Stimulated activated CD8-positive, alpha-beta memory T cell treated with anti-CD3 and anti-CD28 coated beads, Interleukin-7, amount 100 ng/mL, for 24 hours (primary cell): ENCODE measurements at places on chromosomes 3 and 15.

DNA sequence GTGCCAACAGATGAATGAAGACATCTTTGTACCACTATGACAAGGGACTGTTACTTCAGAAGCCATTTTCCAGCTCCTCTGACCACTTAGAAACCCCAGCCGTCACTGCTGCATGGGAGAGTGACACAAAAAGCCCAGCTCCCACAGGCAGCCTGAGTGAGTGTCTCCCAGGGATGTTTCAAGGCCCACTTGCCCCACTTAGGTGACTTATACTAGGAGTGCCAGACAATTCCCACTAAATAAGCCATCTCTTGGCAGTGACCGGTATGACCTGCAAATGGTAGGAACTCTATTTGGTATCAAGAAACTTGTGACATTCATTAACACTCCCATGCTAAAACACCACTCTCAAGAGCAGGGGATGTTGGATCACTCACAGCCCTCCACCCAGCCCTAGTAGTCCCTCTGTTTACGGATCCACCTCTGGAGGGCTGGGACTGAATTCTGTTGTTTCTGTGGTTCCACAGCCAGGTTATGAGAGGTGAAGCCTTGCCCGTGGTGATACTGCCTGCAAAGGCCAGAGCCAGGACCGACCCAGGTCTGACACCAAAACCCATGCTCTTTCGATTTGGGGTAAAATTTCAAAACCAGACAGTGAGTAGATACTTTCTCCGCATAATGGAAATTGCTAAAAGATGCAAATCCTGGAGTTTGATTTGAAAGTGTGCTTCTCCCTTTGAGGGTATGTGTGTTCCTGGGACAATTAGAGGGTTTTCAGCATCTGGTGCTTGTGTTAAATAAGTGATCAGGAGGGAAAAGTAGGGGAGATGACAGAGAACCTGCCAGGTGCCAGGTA lies 14.5 kb downstream of the RBP1 start:
- no peak for DNase-seq

DNA sequence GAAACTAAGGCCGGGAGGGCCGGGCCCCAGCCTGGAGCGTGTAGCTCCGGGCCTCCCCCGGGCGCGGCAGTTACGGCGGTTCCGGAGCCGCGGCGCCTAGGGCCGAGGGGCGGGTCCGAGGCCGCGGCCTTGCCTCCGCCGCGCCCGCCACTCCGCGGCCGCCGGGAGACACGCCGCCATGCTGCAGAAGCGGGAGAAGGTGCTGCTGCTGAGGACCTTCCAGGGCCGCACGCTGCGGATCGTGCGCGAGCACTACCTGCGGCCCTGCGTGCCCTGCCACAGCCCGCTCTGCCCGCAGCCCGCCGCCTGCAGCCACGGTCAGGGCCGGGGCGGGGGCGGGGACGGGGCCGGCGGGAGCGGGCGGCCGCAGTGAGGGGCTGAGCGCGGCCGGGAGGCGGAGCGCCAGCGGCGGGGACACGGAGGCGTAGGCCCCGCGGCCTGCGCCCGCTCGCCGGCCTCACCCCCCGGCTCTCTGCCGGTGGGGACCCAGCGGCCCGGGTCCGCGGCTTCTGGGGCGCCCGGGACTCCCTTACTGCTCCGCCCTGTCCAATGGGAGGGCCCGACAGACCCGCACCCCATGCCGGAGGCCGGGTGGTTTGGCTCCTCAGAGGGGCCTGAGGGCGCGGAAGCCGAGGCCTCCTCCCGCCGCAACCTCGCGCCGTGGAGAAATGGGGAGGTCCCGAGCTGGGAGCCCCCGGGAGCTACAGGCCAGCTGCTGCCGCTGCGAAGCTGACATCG lies at the start of gene DIS3L:
Gene DIS3L, plus strand, starts transcription at position 150 of the 738 bp plus-strand sequence. Its CDS starts 29 bp downstream, at position 179.
- DNase-seq: peak; percentile 30

DNA sequence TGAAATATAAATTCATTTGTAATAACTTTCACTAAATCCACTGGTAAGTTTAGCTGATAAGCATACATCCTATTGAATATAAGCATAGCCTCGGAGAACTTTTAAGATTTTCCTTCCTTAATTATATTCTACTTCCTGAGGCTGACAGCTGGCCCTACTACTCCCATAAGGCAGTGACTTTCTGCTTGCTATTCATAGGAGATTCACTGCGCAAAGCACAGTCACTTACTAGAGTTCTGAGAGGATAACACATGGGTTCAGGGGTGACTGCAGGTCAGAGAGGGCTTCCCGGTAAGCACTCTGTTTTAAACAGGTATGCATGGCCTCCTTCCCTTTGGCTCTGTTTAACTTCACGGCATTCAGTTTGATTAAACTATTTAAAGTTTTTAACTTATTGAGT lies 75.8 kb downstream of the FAIM start:
- no peak for DNase-seq

DNA sequence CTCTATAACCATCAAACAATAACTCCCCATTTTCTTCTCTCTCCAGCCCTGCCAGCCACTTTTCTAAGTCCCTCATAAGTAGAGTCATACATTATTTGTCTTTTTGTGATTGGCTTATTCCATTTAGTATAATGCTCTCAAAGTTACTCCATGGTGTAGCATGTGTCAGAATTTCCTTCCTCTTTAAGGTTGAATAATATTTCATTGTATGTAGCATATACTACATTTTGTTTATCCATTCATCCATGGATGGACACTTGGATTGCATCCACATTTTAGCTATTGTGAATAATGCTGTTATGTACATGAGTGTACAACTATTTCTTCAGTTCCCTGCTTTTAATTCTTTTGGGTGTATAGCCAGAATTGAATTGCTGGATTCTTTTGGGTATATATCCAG lies 138.4 kb downstream of the ATG7 start:
- DNase-seq: no peak

DNA sequence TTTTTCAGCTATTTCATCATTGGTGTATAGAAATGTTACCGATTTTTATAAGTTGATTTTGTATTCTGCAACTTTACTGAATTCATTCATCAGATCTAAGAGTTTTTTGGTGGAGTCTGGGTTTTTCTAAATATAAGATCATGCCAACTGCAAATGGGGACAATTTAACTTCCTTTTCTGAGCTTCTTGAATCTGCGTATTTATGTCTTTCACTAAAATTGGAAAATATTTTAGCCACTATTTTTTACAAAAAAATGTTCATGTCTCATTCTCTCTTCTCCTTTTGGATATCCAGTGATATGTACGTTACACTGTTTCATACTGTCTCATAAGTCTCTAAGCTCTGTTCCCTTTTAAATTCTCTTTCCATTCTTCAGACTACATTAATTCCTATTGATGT lies 123.8 kb downstream of the ISL2 start:
- DNase-seq: no peak

DNA sequence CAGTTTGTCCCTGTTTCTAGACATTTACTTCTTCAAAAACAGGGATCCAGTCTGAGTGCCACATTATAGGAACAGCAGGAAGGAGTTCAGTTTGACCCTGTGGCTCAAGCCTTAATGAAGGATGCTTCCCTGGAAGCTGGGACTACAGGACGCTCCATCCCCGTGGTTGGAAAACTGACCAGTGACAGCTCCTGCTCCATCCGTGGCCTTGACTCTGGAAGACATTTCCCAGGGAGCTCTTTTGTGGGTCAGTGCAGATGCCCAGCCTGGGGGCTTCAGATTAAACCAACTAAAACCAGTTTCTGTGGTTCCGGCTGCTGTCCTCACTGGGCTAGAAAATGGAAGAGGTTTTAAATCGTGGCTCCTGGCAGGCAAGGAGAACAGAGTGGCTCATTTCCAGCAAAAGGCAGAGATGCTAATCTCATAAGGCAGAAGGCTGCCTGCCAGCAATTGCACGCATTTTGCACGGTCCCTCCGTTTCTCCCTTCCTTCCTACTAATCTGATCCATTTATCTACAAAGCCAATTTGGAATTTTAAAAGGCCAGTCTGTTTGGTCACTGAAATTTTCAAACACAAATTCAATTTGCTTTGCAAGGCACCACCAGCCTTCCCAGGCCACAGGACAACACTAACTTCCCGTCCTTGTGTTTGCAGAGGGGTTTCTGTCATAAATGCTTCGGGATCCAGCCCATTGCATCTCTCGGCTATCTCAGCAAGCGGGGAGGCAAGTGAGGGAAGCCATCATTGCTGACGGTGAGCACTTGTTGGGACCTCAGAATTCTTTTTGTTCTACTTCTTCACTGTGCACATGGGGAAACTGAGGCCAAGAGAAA lies 6.2 kb upstream of the SSUH2 start:
- DNase-seq: no peak

DNA sequence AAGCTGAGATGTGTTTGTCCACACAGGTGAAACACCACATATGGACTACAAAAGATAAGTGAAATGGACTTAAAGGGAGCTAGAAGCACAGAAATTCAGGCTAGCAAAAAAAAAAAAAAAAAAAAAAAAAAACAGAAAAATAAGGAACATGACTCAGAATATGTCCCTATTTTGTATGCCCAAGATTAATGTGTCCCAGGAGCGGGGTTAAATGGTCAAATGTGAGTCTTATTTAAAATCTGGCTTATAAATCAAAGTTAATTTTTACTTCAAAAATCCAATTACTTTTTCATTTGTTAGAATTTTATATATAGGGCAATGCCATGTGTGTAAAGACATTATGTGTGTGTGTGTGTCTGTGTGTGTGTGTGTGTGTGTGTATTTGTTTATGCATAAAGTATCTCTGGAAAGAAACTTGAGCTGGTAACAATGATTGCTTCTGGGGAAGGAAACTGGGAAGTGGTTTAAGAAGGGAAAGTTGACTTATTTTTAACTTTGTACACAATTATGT lies 986.5 kb downstream of the ROBO2 start:
- DNase-seq: no peak

DNA sequence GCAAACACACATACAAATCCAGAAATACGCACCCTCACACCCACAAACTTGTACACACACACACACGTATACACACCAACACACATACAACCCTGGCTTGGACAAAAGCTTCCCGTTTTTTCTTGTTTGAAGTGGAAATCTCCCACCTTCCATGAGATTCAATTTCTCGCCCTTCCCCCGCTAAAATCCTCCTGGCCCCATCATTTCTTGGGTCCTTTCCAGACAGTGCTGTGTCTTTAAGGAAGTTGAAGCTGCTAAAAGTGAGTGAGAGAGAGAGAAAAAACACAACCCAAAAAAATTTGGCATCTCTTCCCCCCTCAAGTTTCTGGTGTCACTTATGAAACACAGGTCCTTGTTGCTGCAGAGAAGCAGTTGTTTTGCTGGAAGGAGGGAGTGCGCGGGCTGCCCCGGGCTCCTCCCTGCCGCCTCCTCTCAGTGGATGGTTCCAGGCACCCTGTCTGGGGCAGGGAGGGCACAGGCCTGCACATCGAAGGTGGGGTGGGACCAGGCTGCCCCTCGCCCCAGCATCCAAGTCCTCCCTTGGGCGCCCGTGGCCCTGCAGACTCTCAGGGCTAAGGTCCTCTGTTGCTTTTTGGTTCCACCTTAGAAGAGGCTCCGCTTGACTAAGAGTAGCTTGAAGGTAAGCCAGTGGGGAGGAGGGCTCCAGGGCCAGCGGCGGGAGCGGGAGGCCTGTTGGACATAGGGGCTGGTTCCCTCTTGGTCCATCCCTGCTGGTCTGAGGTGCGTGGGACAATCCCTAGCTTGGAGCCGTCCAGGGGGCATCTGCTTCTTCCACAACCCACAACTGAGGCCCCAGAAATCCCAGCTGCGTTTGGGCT lies at the start of gene ISLR:
Gene ISLR, plus strand, starts transcription at position 331 of the 839 bp plus-strand sequence. CDS start 1,149 bp downstream, outside the sequence.
- no peak for DNase-seq

DNA sequence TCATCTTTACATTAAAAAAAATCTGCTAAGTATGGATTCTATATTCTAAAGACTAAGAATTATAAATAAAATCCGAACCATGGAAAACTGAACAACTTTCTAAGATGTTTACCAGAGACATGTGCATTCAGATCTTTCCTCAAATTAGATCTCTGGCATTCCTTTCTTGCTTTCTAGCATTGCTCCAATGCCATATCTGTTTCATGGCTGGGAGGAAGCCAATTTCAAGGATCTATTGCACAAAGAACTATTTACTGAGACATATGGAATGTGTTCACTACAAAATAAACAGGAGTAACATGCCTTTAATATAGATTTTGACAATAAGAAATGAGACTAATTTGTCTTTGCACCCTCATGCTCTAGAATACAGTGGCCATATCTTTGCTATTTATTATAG lies 45.1 kb upstream of the NANOGP8 start:
- DNase-seq: no peak

DNA sequence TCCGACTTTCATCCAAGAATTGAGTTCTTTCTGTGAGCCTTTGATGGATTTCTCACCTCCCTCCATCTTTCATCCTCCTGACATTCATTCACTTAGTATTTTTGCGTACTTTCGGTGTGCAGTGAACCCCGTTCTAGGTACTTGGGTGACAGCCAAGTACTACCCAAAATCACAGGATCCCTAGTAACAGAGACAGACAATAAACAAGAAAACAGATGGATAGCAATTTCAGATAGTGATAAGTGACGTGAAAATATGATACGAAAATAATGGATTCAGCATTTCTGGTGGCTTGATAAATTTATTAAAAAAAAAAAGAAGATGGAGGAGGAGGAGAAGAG lies 264 bp upstream of the CMTM6 start:
- no peak for DNase-seq

DNA sequence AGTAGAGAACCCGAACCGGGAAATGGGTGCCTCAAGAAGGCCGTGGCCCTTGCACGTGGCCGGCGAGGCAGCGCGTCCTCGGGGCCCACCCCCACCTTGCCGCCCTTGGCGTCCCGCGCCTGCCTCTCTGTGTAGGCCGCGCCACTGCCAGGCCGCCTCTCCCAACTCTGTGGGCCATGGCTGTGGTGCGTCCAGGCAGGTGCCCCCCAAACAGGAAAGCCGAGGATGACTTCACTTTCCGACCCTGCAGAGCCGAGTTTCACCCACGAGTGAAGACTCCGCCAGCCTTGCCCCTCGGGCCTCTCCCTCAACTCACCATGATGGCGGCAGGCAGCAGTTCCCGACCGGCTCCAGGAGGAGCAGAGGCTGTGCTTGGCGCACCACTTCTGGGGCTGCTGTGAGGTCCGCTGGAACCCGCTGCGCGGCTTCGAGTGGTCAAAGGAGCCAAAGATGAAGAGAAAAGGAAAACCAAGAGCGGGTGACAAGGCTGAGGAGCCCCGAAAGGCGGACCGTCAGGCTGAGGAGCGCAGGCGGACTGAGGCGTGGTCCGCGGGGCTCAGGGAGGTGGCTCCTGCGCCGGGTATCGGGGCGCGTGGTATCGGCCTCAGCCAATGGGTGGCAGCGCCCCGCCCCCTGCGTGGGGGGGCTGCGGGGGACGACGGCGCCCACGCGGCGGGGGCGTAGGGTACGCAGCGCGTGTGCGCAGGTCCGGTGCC lies at the start of gene DAZL:
Gene DAZL, minus strand, starts transcription at position 537 of the 716 bp plus-strand sequence. Its CDS starts 218 bp downstream, at position 319.
- no peak for DNase-seq
